ENCODE measurements at places on chromosomes 6 and 20.

DNA sequence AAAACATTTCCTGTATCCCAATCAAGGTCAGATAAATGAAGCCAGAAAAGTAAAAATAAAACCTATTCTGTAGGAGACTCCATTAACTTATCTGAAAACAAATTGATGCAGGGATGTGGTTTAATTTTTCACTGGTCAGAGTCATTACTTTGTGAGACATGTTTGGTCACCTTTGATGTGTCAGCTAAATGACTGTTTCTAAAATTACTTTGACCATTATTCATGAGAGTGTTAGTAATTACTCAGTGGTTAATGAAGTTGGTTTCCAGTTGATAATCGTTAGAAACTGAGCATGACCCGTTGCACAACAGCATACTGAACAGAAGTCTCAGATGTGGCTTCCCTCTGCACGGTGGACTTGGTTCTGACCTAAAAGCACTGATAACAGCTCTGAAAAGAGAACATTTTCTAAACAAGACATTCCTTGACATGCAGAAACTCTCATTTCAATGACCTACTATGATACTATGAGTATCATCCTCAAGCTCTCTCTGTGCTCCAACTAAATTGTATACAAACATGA lies 410.5 kb upstream of the RNF217 start:
- no peak for DNase-seq

GRCh38 chr6:33589731-33590530 lies 9.9 kb upstream of the BAK1 start:
- DNase-seq: peak; percentile 75

DNA sequence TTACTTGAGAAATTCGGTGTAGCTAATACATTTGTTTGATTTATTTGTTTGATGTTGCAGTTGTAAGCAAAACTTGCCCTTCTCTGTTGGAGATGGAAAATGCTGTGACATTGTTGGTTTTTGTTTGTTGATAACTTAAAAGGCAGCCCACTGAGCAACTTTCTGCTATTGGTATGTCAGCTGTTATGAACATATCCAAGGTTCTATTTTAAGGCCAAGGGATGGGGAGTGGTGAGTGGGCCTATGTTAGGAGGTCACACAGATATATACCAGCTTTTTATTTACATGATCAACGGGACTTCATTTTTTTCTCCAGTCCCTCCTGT lies 5.7 kb downstream of the QKI start:
- DNase-seq: peak; percentile 31

DNA sequence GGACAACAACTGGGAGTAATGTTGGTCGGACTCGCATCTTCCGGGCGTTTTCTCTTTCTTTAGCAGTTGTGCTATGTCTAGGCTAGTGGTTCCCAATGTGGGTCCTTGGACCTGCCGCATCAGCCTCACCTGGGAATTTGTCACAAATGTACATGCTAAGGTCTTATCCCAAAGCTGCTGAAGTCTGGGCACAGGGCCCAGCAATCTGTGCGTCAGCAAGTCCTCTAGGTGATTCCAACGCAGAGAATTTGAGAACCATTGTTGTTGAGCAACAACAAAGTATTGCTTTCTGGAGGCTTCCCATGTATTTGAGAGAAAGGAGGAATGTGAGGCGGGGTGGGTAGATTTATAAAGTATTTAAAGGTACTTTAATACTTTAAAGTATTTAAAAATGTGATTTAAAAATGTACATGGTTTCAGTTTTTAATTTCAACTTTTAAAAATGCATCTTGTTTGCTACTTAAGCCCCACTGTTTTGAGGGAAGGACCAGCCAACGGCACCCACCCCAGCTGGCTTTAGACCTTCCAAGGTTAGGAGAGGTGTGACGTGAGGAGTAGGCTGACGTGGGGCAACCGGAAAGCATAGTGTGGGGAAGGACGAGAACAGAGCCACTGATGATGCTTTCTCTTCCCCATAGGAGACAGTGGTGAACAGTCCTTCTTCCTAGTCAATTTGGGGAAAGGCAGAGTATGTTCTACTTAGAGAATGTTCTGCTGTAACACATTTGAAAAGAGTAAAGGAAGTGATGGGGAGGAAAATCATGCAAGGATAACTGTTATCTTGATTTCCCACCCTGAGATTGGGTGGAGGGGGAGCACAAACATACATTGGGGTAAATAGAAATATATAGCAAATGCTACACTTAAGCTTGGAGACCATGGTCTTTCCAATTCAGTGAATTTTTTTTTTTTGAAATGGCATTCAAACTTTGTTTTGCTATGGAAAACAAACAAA lies 4.3 kb downstream of the UST start:
- DNase-seq: no peak

- peak; percentile 21 for DNase-seq
These were observed 1.2 kb downstream of the LMBRD1 start for GRCh38 chr6:69795469-69796072.

DNA sequence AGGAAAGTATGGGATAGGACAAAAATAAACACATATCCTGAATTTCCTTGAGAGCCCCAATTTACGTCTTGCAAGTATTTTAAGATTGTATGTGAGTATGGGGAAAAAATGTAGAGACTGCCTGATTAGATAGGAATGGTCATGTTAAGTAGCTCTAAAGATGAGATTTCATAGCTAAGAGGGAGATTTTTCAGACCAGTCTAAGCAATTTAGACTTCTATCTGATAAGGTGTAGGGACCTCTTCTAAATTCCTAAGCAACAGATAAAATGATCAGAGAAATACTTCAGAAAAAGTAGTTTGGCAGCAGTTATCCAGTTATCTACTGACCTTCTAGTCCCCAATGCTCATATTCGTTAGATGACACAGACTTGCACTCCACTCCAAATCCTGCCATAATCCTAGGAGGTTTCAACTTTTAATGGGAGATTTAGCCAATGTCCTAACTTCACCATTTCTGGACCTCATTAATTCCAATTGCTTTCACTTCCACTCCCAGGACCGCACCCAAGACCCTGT lies 90.0 kb downstream of the FILIP1 start:
- no peak for DNase-seq

GRCh38 chr6:128598571-128598970 lies 78.2 kb upstream of the PTPRK start:
- no peak for DNase-seq

DNA sequence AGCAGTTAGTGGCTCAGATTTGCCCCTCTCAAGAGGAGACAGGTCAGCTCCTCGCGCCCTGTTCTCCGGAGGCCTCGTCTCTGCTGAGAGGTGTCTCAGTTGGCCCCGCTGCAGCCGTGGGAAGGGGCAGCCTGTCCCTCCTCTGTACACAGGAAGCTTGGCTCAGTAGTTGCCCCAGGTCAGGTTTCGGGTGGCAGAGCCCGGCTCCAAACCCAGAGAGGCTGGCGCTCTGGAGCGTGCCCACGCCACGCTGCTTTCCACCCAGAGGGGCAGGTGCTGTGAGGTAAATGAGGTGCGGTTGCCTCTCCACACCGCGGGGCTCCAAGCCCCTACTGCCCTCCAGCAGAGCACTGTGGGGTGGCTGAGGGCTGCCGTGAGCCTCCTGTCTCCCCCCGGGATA lies 16.0 kb downstream of the DYNLT1 start:
- no peak for DNase-seq

DNA sequence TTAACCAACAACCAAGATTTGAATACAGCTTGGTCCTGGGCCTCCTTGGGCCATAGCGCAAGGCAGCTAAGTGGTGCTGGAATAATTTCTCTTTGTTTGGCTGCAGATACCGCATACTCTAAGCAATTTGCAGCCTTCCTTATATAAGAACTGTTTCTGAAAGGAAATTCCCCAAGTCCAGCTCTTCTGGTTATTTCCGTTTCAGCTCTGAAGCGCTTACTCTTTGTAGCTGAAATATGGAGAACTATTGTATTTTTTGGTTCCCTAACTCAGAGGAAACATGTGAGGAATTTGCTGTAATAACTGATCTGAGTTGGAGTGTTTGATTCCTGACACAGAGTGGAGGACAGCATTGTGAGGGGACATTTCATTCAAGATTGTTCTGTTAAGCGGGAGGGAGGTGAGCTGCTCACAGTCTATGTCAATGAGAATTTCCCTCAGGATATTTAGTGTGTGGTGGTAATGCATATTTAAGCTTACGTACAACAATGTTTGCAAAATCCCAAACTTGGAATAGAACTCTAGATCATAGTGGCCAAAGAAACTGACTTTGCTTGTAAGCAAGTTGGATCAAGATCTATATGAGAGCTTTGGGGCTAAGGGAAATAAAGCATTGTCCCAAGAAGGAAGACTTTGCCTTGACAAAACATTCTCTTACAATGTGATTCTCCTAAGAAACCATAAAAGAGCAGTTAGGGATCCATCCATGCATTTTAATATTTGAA lies 576.6 kb upstream of the FLRT3 start:
- DNase-seq: no peak

- no peak for DNase-seq
These were observed 40.4 kb downstream of the SPDEF start for GRCh38 chr6:34515473-34516387.

GRCh38 chr6:157615420-157615769 lies 207.7 kb upstream of the SNX9 start:
- DNase-seq: peak; percentile 31

GRCh38 chr20:57426271-57426689 lies 35.1 kb downstream of the RBM38 start:
- no peak for DNase-seq

GRCh38 chr6:7132398-7133035 lies 24.8 kb downstream of the RREB1 start:
- no peak for DNase-seq

DNA sequence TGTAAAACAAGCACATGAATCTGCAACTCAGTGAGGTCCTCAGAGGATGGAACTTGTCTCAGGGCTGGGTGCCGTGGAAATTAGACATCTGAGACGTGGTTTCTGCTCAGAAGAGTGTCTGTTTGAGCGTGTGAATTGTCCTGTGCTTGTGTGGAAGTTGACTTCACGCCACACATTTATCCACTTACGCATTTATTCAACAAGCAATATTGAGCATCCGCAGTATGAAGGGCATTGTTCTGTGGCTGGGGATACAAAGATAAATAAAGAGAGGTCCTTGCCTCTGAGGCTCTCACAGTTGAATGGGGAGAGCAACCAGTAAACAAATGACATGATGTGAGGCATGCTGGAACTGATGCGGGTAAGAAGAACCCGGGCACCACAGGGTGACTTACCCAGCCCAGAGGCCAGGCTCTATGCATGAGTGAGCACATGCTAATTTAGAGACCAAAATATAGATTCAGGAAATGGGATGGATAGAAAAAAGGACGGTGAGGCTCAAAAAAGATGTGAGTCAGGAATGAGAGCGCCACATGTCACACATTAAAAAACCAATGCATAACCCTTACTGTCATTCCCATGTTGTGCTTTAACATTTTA lies 60.4 kb downstream of the SOBP start:
- DNase-seq: no peak

DNA sequence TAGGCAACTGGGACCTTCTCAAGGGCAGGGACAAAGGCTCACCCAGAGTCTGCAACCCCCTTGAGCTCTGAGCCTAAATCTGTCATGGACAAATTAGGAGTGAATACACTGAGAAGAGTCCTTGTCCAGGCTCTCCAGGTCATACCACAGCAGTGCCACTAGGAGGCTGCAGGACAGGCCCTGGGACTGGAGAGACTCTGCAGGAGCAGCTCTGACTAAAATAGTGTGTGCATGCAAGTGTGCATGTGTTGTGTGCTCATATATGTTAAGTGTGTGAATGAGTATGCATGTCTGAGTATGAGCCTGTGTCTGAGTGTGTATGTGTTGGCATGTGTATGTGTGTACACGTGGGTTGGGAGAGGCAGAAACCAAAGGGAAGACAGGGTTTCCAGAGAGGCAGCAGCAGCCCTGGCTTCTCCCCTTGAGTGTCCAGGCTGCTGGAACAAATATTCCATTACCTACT lies 27.1 kb downstream of the MRPL14 start:
- DNase-seq: peak; percentile 36

DNA sequence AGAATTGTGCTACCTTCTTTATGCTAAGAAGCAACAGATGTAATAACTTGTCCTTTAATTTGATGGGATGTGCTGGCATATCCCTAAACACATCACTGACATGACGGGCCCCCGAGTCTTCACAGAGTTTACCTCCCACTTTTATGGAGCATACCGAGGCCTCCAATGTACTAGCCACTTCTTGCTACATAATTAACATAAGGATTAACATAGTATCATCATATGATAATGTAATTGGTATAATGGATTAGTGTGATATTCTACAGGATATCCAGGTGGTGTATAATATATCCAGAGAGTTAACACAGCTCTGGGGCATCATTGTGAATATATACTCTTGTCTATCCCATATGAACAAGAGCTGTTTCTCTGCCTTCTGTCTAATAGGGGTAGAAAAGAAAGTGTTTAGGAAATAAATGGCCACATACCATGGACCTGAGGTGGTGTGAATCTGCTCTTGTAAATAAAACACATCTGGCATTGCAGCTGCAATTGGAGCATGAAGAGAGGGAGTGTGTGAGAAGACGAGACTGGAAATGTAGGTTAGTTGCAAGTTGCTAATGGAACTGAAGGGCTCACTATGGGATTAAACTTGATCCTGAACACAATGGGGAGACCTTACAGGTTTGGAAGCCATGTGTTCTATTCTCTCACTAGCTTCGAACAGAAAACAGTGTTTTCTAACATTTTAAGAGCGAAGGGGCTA lies 102.3 kb downstream of the IYD start:
- peak; percentile 23 for DNase-seq

- no peak for DNase-seq
These were observed 42.2 kb downstream of the NFATC2 start for GRCh38 chr20:51500311-51500710.

GRCh38 chr6:38767560-38767959 lies 52.4 kb downstream of the DNAH8 start:
- no peak for DNase-seq
